Urinary bladder (tissue), 4 donors: ENCODE measurements at places on chromosomes 5 and 9. TPM values are rescaled to one million over a fixed set of nuclear protein-coding genes. Genes with fewer than 3 reads are reported as not detected.

MSANTD3 gene
- 14.3 TPM for polyA plus RNA-seq

UNC5A gene
- 0.19 TPM for polyA plus RNA-seq

DNA sequence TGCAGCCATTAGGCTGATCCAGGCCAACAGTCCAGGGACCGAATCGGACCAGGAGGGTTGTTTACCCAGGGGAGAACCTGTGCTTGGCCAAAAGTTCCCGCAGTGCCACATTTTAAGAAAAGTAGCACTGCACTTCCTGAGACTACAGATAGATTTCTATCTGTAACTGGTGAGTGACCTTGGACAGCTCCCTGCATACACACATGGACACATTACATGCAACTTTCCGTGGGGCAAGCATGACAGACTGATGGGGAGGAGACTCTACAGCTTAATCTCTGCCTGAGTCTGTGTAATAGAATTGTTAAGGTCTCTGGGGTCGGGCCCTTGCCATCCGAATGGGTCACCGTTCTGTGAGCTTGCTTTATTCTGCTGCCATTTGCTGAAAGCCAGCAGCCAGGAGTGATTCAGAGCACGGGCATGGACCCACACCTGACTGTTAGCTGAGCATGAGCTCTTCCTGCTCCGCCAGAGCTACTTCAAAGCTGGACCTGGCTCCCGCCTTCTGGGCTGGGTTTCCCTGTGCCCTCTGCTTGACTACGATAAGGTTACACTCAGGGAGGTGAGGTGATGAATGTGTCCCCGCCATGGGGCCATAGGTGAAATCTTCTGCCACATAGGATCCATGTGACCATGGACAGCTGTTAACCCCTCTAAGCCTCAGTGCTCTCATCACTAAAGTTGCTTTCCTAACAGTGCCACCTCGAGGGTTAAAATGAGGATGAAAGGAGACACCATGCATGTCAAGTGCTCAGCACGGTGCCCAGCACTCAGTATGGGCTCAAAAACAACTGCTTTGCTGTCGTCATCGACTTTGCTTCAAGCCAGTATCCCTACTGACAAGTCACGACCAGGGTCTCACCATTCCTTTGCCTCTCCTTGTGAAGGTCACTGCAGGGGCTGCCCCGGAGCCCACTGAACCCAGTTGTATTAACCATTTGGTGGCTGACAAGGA, 200.0 kb downstream of the MELK start:
- no peak for DNase-seq

GRCh38 chr5:67770431-67771025, 445.0 kb upstream of the PIK3R1 start:
- DNase-seq = no peak

GRCh38 chr5:91257301-91257700, 125.8 kb downstream of the ARRDC3 start:
- no peak for DNase-seq

- no peak for DNase-seq
These were observed 83.6 kb downstream of the SMC2 start for GRCh38 chr9:104177676-104178075.

DNA sequence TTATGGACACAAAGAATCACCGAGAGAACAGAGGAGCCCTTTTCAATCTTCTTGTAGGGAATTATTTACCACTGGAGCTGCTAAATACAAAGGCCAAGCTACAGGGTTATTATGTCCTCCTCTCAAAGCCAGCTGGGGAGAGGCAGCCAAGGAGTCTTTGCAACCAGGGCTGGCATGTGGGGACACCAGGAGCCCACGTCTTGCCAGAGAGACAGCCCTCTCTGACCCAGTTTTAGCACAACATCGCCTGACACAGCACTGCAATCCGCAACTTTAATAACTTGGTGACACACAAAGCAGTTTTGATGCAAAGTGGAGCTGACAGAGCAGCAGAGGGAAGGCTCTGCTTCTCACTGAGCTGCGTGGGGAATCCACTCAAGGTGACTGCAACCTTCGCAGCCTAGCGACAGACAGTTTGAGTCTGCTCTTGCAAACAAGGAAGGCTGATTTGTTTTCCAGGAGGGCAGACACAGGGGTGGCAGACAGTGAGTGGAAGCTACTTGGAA, 33.6 kb downstream of the TLR4 start:
- no peak for DNase-seq

DNA sequence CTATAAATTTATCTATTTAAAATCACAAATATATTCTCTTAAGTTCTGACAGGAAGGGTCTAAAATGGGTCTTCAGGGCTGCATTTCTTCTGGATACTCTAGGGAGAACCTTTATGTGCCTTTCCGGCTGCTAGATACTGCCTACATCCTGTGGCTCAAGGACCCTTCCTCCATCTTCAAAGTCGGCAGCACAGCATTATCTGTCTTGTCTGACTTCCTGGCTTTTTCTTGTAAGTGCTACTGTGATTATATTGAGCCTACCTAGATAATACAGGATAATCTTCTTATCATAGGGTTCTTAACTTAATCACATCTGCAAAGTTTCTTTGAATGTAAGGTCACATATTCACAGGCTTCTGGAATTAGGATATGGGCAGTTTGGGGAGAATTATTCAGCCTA, 943.8 kb upstream of the TYRP1 start:
- DNase-seq = no peak

DNA sequence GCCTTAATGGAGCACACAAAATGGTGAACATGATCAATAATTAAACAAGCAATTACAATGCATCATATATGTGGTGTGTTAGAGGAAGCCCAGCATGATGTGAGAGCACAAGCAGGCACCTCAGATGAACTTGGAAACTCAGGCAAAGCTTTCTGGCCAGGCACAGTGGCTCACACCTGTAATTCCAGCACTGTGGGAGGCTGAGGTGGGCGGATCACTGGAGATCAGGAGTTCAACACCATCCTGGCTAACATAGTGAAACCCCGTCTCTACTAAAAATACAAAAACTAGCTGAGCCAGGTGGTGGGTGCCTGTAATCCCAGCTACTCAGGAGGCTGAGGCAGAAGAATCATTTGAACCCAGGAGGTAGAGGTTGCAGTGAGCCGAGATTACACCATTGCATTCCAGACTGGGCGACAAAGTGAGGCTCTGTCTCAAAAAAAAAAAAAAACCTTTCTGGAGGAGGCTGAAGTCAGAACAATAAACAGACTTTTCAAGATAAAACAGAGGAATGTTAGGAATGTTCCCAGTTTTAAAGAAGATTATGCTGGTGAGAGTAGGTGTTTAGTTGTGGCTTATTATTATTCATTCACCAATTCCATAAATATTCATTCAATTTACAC, 159.4 kb downstream of the CEMIP2 start:
- no peak for DNase-seq

DNA sequence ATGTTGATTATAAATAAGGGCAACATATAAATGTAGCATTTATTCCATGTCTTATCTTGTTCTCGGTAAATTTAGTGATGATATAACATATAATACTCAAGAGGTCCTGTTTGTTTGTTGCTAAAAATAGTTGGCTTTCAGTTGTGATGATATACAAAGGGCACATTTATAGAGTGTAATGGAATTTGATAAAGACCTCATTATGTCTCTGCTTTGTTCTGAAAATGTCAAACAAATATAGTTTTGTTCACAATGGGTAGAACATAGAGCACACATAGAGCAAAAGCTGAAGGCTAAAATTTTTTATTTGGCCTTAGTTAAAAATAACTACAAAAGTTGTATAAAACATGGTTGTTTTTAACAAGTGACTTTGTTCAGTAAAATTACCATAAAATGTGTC, 477.1 kb upstream of the SMC2 start:
- no peak for DNase-seq

- DNase-seq = no peak
These were observed 34.8 kb downstream of the LSM11 start for GRCh38 chr5:157778121-157778805.
